ENCODE measurements at places on chromosomes 5 and 9.

- DNase-seq = no peak
These were observed 131.3 kb downstream of the GLIS3 start for GRCh38 chr9:4168526-4168925.

DNA sequence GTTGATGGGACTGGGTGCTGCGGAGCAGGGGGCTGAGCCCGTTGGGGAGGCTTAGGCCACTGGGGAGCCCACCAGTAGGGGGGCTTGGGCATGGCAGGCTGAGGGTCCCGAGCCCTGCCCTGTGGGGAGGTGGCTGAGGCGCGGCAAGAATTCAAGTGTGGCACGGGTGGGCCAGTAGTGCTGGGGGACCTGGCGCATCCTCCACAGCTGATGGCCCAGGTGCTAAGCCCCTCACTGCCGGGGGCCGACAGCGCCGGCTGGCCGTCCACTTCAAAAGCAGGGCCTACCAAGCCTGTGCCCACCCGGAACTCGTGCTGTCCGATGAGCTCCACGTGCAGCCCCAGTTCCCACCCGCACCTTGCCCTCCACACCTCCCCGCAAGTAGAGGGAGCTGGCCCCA is 917.5 kb downstream of the TAF11L14 start:
- DNase-seq = no peak

GRCh38 chr5:85143138-85143537 is 758.5 kb upstream of the EDIL3 start:
- no peak for DNase-seq

- no peak for DNase-seq
These were observed 3.7 kb downstream of the GALNT12 start for GRCh38 chr9:98811051-98811650.

DNA sequence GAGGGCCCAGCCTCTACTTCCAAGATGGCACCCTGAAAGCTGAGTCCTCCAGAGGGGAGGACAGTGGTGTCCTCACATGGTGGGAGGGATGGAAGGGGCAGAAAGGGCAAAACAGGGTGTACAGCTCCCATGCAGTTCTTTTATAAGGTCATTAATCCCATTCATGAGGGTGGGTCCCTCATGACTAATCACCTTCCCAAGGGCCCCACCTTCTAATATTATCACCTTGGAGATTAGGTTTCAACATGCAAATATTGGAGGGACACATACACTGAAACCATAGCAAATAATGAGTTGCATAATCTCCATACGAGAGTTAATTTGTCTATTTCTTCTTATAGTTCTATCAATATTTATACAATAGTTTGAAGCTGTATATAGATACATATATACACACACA is 5.8 kb upstream of the ZBTB43 start:
- no peak for DNase-seq

GRCh38 chr5:77316871-77317661 is 106.6 kb downstream of the PDE8B start:
- no peak for DNase-seq

DNA sequence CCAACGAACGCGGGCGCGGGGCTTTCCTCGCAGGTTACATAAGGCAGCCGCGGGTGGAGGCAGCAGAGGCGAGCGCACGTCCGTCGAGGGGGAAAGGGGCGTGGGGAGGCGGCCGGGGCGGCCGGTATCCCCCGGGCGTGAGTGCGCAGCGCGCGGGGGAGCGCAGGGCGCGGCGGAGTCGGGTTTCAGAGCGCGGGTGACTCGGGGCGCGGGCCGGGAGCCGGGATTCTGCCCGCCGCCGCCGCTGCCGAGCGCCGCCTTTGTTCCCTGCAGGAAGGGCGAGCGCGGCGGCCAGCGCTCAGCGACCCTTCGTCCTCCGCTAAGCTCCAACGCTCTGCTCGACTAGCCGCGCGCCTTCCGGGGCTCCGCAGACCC is at the start of gene COL15A1:
COL15A1 (plus strand) TSS at position 226 of the 375 bp plus-strand sequence. CDS start 155 bp downstream, outside the sequence.
- DNase-seq = no peak

DNA sequence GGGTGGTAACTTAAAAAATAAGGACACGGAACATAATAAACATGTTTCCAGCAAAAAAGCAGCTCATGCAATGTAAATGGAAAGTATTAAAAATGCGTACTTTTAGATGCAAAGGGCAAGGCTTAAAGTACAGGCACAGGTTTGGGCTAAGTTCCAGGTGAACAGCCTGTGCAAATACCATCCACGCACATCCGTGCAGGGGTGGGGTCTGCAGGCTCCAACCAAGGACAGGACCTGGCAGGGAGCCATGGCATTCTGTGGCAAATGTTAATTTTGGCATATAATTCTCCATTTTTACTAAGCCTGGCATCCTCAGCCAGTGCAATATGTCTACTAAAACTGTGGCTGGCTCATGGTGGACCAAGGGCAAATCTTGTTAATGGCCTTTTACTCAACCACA is 365.8 kb upstream of the DAP start:
- DNase-seq = no peak

DNA sequence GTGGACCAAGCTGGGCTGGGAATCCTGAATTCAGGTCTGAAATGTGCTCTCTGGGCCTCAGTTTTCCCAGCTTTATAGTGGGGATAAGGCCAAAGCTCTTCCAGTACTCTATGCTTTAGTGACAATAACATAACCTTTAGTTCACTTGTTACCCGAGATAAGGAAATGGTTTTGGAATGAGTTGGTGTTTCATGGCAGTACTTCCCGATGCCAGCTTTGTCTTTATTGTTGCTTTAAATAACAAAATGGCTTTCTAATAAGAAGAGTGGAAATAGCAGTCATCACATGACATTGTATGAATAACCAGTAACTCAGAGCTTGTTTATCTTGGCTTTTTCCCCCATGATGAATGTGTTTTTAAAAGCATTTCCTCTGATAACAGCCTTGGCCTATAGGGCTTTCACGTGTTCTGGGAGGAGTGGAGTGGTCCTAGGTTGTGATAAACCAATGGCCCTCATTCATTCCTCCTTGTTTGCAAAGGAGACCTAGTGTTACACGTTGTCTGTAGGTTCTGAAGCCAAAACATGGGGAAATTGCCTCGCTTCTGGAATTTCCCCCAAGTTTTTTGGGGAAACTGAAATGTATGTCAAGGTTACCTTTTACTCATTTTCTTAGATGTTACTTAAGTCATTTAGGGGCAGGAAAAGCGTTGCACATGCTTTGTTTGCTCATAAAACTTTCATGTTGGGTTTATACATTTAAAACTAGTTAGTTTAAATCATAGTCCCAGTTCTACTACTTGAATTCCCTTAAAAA is 53.7 kb downstream of the ZNF618 start:
- no peak for DNase-seq

DNA sequence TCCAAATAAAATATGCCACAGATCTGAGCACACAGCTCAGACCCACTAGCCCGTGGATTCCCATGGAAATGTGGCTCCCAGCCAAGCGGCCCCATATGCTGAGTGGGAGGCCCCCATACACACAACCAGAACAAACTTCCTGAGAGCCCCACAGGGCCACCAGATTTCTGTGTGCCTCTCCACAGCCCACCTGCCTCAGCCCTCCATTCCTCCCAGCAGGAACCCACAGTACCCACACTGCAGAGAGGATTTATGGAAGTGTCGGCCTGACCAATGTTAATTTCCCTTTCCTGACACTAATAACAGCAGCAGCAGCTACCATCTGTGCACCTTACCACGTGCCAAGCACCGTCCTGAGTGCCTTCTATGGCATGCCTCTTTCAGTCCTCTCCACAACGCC is 99.3 kb upstream of the SPOCK1 start:
- DNase-seq = no peak

DNA sequence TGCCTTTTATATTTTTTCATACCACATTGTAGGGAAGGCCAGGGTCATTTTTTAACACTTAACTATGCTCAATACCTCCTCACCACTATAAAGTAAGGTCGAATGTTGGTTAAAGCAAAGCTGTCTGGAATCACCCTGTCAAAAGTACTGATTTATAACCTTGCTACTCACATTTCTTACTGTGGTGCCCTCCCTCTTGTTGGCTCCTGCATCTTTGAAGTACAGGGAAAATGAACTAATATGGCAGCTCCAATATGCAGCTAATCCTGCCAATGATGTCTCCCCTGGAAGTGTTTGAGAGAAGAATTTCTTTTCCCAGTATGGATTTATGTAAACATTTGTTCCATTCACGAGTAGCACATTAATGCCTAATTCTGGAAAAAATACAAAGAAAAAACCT is 108.4 kb upstream of the RPS23 start:
- DNase-seq = no peak

Data from activated T-cell treated with anti-CD3 and anti-CD28 coated beads for 24 hours (primary cell).